ENCODE measurements at places on chromosomes 11 and 22. TPM values are rescaled to one million over a fixed set of nuclear protein-coding genes. Genes with fewer than 3 reads are reported as not detected.

DNA sequence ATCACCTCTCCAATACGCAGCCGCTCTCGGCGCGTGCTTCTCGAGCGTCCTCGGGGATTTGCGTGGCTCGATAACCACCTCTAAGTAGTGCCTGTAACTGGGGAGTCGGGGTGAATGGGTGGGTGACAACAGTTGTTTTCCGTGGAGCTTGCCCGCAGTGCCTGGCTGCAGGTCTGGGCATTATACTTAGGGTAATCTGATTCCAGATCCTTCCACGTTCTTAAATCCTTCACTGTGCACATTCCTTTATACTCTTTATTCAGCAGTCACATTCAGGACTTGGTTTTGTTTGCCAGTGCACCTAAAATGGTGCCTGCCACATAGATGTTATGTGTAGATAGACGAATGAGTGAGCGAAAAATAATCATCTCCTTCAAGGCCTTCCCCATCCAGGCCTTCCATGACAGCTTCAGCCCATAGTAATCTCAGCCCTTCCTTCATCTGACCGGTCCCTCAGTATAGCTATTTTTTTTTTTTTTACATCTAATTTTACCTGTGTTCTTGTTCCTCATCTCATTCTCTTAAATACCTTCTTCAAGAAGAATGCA, 602 bp downstream of the NAT10 start:
- peak; percentile 3 for DNase-seq

The ARVCF gene
- 5.4 TPM for total RNA-seq

- peak; percentile 60 for DNase-seq
These were observed 69.4 kb downstream of the ARL14EP start for GRCh38 chr11:30392221-30392784.

- DNase-seq, result no peak
These were observed 98.1 kb downstream of the GAB2 start for GRCh38 chr11:78319453-78319955.

The TOP3B gene
- total RNA-seq, result 26.2 TPM

DNA sequence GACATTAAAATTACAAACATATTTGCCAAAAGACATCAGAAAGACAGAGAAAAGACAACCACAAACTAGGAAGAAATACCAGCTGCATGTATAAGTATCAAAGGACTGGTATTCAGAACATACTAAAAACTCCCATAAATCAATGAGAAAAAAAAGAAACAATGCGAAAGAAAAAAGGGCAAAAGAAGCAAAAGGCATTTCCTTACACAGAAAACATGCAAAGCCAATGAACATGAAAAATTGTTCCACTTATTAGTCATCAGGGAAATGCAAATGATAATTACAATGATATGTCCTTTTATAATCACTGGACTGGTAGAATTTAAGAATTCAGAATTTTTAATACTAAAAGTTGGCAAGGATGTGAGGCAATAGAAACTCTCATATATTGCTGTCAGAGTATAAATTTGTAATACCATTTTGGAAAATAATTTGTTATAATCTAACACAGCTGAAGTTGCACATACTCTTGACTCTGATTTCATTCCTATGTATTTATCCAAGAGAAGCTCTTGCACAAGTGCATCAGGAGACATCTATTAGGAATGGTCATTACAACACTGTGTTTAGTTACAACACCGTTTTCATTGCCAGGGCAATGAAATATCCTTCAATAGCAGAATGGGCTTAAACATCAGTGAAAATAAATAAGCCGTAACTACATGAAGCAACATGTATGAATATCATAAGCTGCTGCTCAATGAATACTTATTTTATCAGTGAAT, 279.7 kb downstream of the SWAP70 start:
- DNase-seq, result no peak

DNA sequence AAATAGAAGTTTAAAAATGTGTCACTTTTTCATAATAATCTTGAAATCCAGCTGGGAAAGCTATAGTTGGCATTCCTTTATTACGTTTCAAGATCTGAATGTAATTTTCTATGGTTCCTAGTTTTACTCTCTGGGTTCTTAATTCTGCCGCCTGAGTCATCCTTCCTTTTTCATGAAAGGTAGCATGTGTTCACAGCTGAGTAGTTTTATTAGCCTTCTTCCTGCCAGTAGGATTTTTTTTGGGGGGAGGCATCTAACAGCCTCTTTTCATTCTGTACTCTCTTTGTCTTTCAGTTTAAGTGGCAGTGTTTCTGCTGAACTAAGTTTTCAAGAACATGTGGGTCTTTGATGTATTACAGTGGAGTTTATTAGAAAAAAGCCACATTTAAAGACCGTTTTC, 36.5 kb downstream of the OR2AG2 start:
- DNase-seq, result peak; percentile 78

DNA sequence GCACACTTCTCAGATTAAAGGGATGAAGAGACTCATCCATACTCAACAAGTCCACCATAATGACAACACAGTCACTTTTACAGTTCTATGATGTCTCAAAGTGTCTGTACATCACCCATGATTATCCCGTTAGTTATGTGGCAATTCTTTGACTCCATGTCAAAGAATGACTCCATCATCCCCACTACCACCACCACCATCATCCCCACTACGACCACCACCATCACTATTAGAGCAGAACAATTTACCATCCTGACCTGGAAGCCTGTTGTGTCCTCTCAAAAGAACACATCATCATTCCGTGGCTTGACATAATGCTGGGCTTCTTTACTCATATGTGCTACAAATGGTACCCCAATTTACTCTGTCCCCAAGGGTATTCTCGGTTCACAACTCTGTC, 13.7 kb downstream of the PRR5L start:
- no peak for DNase-seq

GRCh38 chr11:119376197-119376847, 5.2 kb downstream of the USP2 start:
- no peak for DNase-seq

DNA sequence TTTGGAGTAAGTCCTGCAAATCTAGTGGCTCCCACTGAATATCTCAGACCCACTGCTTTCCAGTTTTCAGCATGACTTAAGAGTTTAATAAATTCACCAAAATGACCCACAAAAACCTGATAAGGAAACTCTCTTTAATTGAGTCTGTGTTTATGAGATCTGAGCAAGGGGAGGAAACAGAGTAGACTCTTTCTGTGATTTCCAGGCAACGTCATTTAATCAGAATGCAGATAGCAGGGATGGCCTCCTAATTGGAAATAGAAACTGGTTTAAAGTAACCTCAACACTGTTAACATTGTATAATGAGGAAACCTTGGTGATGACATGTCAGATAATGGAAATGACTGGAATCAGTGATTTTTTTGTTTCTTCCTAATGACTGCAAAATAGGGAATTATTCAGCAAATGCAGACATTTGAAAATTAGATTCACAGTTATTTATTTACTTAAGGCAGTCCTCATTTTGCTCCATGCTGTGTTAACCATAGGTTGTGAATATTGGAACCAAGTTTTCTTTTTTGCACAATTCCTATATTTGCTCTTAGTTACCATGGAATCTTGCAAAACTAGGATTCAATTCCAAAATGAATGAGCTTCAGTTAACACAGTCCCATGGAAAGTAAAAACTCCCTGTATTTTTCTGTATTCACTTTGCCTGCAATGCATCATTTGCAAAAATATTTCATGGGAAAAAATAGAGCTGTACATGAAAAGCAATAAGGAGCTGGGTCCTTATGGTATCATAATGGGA, 1324.5 kb downstream of the LRRC4C start:
- no peak for DNase-seq

The SCGB1D2 gene
- total RNA-seq, result 6.0 TPM

The OR6T1 gene
- total RNA-seq, result not detected

The XNDC1N gene
- total RNA-seq, result 6.6 TPM

GRCh38 chr11:115663790-115664189, 159.6 kb upstream of the CADM1 start:
- DNase-seq, result no peak

DNA sequence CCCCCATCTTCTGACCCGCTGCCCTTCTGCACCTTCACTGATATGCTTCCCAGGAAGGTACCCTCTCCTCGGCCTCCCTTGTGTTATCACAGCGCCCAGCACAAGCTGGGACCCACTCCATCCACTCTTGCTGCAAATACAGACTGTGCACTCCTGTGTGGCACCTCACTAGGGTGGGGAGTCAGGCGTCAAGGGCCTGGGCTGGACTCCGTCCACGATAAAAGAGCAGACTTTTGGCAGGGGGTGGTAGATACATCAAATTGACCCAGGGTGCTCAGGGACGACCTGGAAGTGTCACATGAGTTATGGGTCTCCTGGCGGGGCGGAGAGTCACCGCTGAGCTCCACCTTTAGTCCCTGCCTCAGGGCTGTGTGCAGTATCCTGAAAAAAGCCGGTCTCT, 908 bp downstream of the TRPM5 start:
- no peak for DNase-seq

Data from SK-MEL-5 (cell line).